Hippocampal formation (tissue), 2 donors: ENCODE measurements at places on chromosomes 13 and 19.

DNA sequence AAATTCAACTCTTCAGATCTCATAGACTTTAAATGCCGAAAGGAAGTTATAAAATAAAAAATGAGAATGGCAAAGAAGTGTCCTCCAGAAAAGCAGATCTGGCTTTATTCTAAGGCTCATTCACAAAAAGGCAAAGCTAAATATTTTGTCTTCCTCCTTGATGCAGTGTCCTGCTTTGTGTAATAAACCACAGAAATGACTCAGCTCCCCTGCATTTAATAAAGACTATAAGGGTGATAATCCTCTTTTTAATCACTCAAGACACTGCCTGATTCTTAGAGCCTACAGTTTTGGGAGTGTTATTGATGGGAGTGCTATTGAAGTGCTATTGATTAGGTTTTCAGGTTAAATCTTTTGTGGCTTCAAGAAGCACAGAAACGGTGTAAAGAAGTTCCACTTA is 482.0 kb downstream of the PCDH20 start:
- DNase-seq = no peak

GRCh38 chr13:74868049-74868448 is 613.9 kb downstream of the TBC1D4 start:
- no peak for DNase-seq

GRCh38 chr13:29547153-29547552 is 48.3 kb downstream of the SLC7A1 start:
- no peak for DNase-seq

DNA sequence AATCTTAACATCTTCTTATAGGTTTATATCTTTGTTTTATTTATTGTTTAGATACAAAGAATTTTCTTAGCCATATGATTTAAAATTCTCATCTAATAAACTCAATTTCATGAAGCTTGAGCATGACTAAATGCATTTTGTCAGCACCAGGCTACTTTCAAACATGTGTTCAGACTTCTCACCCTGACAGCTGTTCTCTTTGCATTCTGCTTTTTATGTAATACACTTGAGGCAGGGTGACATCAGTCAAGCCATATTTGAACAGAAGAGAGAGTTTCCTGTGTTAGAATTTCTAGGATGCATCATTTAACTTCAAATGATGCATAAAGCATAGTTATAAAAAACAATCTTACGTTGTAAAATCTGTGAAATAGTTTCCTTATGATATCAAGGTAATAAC is 1295.1 kb upstream of the PCDH20 start:
- DNase-seq = no peak

DNA sequence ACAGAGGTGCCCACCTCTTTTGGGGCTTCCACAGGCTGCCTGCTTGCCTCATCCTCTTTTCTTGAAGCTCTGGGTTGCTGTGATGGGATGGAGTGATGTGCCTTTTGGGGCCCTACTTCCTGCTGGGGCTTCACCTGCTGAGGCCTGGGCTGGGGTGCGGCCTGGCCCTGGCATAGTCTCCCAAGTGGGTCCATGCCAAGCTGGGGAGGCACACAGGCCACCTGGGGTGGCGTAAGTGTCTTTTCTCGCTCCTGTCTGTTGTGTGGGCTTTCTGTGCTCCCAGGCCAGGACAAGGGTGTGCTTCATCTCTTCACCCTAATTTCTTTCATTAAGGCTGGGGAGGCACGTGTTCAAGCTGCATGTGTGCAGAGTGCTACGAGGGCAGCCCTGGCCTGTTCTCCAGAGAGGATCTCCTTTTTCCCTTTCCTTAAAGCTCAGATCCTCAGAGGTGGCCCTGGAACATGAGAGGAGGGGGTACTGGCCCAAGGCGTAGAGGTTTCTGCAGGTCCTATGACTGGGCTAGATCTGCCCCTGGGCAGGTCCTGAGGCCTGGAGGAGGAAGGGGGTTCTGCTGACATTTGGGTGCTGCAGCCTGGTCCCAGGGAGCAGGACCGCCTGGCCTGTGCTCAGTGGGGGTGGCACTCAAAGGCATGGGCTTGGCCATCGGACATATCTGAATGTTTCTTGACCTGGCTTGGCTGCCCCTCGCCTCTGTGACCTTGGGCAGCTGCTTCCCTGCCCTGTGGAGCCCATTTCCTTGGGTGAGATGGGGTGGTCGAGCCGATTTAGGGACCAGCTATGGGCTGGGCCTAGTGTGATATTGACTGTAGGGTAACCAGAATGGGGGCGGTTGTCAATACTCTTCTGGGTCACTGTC is 23.7 kb upstream of the RNF17 start:
- DNase-seq = no peak

DNA sequence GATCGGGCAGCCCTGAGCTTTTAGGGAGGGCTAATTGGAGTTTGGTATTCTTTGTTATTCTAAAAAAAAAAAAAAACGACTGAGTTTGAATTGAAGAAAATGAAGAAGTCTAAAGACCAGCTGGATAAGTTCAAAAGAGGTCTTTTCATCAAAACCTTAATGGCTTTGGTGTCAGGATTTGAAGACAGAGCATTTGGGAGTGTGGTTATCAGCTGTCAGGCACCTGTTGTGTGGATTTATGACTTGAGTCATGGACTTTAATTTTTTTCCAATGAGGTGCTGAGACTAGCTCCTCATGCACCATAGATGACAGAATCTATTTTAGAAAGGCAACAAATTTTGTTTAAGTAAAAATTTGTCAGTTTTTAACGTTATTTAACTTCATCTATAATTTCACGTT is 72.5 kb downstream of the FREM2 start:
- DNase-seq = no peak

- no peak for DNase-seq
Measured at GRCh38 chr13:73364736-73365135, 305.9 kb downstream of the KLF5 start.

- DNase-seq = no peak
Measured at GRCh38 chr13:107203146-107203847, 635.4 kb upstream of the ARGLU1 start.

- DNase-seq = no peak
Measured at GRCh38 chr19:55640577-55641425, at the start of gene ZNF580. ZNF580 (plus strand) TSS chr19:55641002; CDS start chr19:55642509, 1,507 bp downstream.

GRCh38 chr19:43777163-43777695 is 3.5 kb downstream of the KCNN4 start:
- DNase-seq = no peak

DNA sequence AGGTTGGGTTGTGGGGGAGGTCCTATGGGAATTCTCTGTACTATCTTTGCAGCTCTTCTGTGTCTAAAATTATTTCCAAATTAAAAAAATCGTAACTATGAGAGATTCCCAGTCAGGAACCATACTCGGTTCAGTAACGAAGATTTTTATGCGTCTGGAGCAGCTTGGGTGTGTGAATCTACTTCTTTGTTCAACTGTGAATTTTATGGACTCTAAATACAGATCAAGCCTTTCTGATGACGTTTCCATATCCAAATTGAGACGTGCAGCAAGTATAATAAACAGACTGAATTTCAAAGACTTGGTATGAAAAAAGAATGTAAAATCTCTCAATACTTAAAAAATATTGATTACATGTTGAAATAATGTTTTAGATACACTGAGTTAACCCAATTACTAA is 30.9 kb downstream of the MLLT1 start:
- no peak for DNase-seq

DNA sequence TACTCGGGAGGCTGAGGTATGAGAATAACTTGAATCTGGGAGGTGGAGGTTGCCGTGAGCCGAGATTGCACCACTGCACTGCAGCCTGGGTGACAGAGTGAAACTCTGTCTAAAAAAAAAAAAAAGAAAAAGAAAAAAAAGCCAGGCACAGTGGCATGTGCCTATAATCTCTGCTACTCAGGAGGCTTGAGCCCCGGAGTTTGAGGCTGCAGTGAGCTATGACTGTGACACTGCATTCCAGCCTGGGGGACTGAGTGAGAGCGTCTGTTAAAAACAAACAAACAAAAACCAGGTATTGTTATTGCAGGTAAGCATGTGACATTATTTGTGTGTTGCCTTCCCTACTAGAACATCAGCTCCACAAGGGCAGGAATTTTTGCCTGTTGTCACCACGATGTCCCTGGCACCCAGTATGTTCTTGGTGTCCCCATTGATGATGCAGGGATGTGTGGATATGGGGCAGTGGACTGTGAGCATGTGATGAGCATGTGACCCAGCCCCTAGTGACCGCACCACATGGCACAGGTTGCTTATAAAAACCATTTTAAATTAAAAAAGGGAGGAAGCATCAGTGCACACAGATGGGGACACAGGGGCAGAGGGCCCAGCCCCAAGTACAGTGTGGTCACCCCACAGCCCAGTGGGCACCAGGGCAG is 1.6 kb upstream of the KANK2 start:
- DNase-seq = no peak
